ENCODE measurements at places on chromosomes 1 and 21.

DNA sequence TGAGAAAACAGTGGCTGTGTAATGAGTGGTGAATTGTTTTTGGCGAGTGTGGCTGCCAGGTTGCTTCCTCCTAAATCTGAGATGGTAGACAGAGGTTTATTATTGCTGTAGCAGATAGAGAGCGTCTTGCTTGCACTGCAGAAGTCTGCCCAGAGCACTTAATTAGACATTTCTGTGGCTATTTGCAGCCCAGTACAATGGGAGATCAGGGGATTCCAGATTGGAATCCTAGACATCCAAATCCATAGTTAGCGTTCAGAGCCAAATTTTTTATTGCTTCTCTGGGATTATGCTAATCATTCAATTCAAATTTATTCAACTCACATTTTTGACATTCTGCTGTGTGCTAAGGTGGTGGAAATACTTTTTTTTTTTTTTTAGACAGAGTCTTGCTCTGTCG is 30.0 kb downstream of the KIF26B start:
- no peak for DNase-seq

DNA sequence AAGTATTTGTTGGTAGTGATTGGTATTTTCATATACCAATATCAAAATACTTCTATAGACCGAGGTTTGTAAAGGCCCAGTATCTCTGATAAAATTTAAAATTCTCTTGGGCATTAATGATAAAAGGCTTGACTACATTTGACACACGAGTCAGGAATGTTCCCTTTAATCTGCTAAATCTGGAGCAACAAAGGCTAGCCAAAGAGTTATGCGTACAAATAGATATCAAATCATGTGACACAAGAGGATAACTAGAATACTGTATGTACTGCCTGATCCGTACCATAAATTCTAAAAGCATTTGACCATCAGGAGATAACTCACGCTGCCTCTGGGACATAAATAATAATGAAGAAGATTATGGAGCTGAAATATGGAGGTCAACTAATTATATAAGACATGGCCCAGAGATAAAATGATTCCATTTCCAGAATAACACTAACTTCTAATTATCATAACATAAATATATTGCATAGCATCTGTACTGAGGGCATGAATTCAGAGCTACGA is 64.2 kb upstream of the SH3GLB1 start:
- no peak for DNase-seq

DNA sequence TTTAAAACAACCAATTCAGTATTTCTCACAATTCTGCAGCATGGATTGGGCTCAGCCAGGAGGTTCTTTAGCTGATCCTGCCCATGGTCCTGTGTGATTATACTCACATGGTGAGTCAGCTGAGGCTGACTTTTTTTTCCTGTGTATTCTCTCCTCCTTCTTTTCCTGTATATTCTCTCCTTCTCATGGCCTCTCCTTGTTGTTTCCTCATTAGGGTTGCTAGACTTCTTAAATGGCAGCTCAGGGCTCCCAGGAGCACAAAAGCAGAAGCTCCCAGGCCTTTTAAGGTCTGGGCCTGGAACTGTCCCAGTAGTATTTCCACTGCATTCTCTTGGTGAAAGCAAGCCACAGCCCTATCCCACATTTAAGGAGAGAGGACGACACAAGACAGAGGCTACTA is 26.8 kb downstream of the VANGL1 start:
- no peak for DNase-seq

DNA sequence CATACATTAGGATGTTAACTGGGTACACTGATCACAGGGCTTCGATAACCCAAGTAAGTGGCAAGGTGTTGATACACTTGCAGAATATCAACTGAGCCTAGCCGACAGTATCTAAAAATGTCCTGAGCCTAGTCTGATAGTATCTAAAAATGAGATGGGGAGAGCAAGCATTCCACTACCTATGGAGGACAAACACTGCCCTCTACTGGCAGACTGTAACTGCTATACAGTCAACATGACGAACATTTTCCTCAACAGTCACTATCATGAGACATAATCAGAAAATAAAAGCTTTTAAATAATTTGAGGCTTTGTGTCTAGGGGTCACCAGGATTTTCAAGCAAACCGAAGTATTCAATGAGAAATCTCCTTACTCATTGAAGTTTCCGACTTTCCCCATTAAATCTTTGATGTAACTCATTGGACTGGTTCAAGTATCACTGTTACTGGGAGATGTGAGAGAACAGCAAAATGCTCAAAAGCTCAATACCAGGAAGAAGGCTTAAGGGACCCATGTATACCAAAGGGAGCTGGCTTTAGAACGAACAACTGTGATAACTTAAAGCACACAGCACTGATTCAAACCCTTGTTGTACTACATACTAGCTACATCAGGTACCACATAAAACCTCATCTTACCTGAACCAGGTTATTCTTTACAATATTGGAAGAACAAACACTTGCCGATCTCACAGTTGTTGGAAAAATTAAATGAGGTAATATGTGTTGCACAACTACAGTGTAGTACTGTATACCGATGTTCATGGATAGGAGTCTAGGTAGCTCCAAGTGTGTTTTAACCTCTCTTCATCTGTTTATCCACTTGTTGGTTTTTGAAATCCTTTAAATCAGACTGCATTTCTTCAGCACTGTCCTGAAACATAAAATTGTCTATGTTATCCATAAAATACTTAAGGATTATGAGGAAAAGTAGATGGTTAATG is 31.1 kb upstream of the SLC45A3 start:
- no peak for DNase-seq

- no peak for DNase-seq
Observed at GRCh38 chr1:66506991-66507390, 27.0 kb upstream of the SGIP1 start.

- no peak for DNase-seq
Observed at GRCh38 chr1:119898530-119898929, 2.2 kb upstream of the ADAM30 start.

GRCh38 chr1:29556657-29557056 is 320.3 kb downstream of the PTPRU start:
- DNase-seq = no peak

- no peak for DNase-seq
Observed at GRCh38 chr1:182634306-182635072, 30.3 kb upstream of the RGS16 start.

DNA sequence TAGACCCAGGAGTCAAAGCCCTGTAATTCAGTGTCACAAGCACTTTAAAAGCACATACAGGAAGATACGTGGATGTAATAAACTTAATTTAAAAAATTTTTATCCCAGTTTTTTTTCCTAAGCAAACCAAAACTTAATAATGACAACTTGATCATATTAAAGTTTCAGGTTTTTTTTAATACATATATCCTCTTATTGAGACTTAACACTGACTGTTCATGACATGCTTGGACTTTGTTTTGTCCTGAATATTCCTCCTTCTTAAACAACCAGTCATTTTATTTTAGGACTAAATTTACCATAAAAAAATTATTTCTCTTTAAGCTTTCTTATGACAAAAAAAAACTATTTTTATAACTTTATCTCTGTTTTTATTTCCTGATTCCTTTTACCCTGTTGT is 64.1 kb downstream of the WDR4 start:
- no peak for DNase-seq

- no peak for DNase-seq
Observed at GRCh38 chr1:16957731-16958130, 22.7 kb downstream of the MFAP2 start.

GRCh38 chr1:1185101-1185765 is 11.6 kb downstream of the TTLL10 start:
- DNase-seq = no peak

- DNase-seq = no peak
Observed at GRCh38 chr21:43933199-43933598, 68.2 kb downstream of the AGPAT3 start.

GRCh38 chr1:112251766-112252506 is 144.1 kb upstream of the CTTNBP2NL start:
- no peak for DNase-seq

- DNase-seq = no peak
Observed at GRCh38 chr1:101288491-101288944, 51.7 kb downstream of the S1PR1 start.

GRCh38 chr1:1196431-1197187 is 9.8 kb downstream of the TNFRSF18 start:
- no peak for DNase-seq

GRCh38 chr21:37915497-37915911 is 753 bp downstream of the KCNJ6 start:
- no peak for DNase-seq

GRCh38 chr1:196302981-196303380 is 305.3 kb downstream of the KCNT2 start:
- DNase-seq = no peak

- no peak for DNase-seq
Observed at GRCh38 chr1:227445092-227445674, 118.2 kb upstream of the ZNF678 start.

- no peak for DNase-seq
Observed at GRCh38 chr1:36023098-36023769, 60.7 kb upstream of the TEKT2 start.

DNA sequence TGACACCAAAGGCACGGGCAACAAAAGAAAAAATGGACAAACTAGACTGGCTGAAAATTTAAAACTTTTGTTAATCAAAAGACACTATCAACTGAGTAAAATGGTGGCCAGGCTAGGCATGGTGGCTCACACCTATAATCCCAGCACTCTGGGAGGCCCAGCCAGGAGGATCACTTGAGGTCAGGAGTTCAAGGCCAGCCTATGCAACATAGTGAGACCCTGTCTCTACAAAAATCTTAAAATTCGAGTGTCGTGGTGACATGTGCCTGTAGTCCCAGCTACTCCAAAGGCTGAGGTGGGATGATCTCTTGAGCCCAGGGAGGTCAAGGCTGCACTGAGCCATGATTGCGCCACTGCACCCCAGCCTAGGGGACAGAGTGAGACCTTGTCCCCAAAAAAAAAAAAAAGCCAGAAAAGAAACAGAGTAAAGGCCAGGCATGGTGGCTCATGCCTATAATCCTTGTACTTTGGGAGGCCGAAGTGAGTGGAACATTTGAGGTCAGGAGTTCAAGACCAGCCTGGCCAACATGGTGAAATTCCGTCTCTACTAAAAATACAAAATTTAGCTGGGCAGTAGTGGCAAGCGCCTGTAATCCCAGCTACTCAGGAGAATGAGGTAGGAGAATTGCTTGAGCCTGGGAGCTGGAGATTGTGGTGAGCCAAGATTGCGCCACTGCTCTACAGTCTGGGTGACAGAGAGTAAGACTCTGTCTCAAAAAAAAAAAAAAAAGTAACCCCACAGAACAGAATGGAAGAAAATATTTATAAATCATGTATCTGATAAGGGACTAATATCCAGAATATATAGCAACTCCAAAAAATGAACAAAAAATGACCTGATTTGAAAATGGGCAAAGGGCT is 8.0 kb downstream of the TUT4 start:
- no peak for DNase-seq

DNA sequence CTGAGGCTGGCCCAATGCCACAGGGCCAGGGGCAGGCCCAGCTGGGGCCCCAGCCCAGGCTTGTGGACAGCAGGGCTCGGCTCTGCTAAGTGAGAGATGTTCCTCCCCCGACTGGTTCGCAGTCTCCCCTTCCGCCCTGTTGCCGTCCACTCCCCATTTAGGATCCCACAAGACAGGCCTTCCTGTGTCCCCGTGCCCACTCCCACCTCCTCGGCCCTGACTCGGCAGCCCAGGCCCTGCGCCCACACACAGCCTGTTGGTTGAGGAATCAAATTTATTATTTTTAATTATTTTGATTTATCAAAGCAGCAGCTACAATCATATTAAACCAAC is 78.4 kb downstream of the CASZ1 start:
- no peak for DNase-seq

- no peak for DNase-seq
Observed at GRCh38 chr1:38064197-38064903, 17.8 kb upstream of the POU3F1 start.
